Stimulated activated CD4-positive, alpha-beta T cell treated with anti-CD3 and anti-CD28 coated beads, TNF-alpha, amount 100 ng/mL, for 1 hour (primary cell): ENCODE measurements at places on chromosomes 2 and 18.

- no peak for DNase-seq
These were observed 275.5 kb downstream of the MBD2 start for GRCh38 chr18:53948991-53949390.

- DNase-seq = no peak
These were observed 133.7 kb upstream of the HNRNPA3 start for GRCh38 chr2:177078855-177079254.

GRCh38 chr2:225282858-225283710 is 116.4 kb upstream of the NYAP2 start:
- DNase-seq = no peak

DNA sequence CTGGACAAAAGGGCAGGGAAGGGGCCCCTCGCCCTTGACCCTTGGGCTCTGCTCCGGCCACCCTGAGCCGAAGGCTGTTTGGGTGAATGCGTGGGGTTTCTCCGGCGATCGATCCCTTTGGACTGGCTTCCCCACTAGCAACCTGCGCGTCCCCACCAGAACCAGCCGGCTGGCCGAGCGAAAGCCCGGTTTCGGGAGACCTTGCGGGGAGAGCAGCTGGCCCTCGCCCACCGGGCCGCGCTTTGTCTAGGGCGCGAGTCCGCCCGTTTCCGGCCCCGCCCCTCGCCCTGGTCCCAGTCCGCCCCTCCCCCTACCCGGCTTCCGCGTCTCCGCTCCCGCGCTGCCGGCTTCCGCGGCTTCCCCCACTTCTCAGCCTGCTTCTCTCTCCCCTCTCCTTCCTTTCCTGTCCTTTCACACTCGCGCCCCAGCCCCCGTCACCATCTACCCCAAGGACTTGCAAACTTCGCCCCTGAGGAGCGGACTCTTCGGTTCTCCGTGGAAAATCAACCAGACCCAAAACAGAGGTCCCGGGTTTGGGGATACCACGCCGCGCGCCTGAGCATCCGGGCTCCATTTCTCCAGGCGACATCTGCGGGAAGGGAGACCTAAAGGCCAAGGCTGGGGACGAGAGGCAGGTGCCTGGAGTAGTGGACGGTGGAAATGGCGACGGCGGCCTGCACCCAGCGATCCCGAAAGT is 48.0 kb upstream of the ATP6V1B1 start:
- no peak for DNase-seq

DNA sequence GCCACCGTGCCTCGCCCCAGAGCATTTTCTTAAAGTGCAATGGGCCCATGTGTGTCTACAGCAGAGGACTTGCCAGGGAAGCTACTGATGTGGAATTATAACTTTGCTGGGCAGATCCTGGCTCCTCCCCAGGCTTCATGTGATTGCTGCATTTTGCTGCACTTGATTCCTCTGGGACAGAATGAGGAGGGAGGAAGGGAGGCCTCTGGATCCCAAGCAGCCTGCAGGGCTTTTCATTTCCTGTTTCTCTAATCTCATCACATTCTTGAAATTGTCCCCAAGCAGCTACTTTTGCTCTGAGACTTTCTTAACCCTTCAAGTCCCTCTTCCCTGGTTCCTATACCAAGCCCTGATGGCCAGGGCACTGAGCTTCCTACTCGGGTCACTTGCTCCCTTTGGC is 134.4 kb upstream of the SEC11C start:
- no peak for DNase-seq
